ENCODE measurements at places on chromosomes 3 and 15.

DNA sequence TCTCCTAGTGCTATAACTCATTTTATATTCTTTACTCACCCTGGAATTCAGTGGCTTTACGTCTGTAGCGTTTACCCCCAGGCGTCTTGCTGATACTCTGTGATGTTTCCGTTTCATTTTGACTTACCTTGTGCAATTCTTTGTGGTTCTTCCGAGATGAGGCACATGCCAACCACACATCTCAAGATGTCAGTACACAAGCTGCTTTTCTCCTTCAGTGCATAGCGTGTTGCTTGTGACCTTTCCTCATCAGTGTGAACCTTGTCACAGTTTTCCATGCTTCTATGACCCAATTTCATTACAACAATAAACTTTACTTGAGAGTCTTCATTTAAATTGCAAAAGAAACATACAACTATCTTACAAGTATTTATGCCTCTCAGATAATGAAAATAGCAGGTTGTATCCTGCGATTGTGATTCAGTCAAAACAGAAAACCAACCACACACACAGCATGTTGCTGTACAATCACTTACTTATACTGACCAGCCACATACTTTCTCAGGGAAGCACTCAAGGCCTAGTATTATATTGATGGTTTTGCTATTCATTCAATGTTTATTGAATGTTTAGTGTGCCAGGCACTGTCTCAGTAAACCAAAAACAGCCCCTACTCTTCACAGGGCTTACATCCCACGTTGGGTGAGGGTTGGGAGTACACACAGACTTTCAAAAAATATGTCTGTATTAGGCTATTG, 4.6 kb upstream of the TBL1XR1 start:
- no peak for DNase-seq

- DNase-seq = no peak
These were observed 1.2 kb downstream of the GNAI2 start for GRCh38 chr3:50237133-50237651.

- DNase-seq = no peak
These were observed 14.1 kb downstream of the MYL3 start for GRCh38 chr3:46849045-46849631.

GRCh38 chr3:57900786-57901185, 107.4 kb upstream of the FLNB start:
- DNase-seq = no peak

- no peak for DNase-seq
These were observed 84.3 kb upstream of the NEO1 start for GRCh38 chr15:72967811-72968530.

DNA sequence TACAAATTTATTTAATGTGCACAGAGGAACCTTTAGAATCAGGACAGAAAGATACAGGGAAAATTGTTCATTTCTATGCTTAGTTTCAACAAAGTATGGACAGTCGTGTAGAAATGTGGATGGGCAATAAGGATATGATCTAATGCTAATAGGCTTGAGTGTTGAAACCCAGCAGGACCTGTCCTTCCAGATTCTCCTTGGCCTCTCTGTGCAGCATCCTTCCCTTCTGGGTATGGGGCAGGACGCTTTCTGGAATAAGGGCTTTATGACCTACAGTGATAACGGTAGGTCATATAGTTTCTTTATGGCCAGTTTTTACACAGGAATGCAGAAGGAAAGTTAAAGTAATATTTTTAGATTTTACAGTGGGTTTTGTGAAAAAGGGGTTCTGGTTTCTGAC, 698.1 kb downstream of the SI start:
- DNase-seq = no peak

GRCh38 chr15:28132524-28133275, 33.6 kb upstream of the OCA2 start:
- DNase-seq = no peak

GRCh38 chr15:89391685-89392257, 57.1 kb upstream of the POLG start:
- DNase-seq = no peak

DNA sequence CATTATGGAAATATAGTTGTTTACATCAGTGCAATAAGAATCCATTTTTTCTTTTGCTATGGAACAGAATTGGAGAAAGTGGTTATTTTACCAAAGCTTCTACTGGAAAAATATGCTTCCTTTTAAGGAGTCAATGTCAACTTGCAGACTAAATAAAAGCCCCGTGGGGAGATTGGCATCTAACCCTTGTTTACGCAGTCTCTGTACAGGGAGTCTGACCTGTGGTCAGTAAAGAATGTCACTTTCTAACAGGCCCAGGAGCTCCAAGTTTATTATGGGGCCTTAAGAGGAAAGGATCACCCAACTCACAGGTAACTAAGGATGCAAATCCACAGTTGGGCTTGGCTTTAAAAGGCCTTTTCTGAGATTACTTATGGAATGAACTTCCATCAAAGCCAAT, 1751.2 kb downstream of the SI start:
- DNase-seq = no peak

GRCh38 chr15:95302206-95302605, 1028.3 kb upstream of the NR2F2 start:
- DNase-seq = no peak
